Occipital lobe (tissue), 3 donors: ENCODE measurements at places on chromosomes 2 and 18. TPM values are rescaled to one million over a fixed set of nuclear protein-coding genes. Genes with fewer than 3 reads are reported as not detected.

Gene REG1B
- not detected for total RNA-seq

Gene BIN1
- total RNA-seq = 45.2 TPM

Gene MAP2
- total RNA-seq = 681 TPM

Gene FRZB
- total RNA-seq = 19.8 TPM

Gene RRM2
- 4.8 TPM for total RNA-seq

Gene ASNSD1
- 137 TPM for total RNA-seq

Gene PDE1A
- total RNA-seq = 42.1 TPM
